Activated CD8-positive, alpha-beta memory T cell treated with anti-CD3 and anti-CD28 coated beads, Interleukin-2, amount 50 U/mL, for 4 hours (primary cell): ENCODE measurements at places on chromosomes 1 and 21.

- no peak for DNase-seq
Observed at GRCh38 chr1:184691719-184692324, 62.8 kb downstream of the EDEM3 start.

DNA sequence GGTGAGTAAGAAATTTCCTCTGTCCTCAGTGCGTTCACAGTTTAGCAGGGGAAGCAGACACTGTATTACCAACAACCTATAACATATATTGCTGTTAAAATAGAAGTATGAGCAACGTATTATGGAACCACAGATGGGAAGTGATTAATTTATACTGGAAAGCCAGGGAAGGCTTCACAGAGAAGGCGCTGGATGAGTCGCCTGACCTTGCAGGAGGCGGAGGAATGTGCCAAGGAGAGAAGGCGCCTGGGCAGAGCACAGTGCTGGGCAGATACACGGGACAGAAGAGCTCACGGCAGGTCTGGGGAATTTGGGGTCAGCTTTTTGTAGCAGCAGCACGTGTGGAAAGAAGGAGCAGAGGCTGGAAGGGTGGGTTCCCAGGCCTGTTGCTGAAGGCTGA lies 116.3 kb downstream of the DHRS3 start:
- DNase-seq: no peak

DNA sequence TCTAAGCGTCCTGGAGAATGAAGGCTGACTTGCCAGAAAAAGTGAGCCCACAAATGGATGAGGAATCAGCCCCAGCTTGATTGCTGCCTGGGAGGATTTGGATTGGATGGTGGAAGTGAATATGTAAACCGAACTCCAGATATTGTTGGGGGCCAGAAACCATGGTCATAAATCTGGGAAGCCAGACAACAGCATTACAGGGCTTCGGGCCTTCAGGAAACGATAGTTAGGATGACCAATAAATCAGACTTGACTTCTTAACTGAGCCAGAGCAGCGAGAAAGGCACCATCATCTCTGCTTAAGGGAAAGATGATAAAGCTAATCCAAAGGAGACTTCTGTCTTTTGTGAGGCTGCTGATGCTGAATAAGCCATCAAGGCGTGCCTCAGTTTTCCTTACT lies 26.6 kb downstream of the FAM78B start:
- DNase-seq: no peak

DNA sequence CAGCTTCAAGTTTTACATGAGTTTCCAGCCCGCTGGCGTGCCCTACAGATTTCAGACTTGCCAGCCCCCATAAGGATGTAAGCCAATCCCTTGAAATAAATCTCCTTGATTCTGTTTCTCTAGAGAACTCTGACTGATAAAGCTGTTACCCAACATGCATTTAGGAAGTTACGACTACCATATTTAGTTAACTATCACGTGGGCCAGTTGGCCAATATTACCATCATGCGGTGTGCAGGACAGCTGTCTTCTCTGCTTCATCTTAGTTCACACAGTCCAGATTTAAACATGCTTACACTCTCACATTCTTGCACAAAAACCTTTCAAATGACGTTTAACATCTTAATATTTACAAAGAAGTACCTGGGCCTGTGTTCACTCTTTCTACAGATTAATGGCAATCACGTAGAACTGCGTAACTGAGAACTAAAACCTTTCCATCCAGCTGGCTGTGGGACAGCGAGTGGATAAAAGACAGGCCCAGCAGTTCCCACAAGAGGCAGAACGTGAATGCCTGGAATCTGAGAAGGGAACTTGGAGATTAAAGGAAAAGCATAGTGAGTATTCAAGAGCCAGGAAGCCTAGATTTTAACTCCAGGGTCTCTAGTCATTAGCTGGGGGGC lies 20.8 kb downstream of the FAM177B start:
- no peak for DNase-seq

DNA sequence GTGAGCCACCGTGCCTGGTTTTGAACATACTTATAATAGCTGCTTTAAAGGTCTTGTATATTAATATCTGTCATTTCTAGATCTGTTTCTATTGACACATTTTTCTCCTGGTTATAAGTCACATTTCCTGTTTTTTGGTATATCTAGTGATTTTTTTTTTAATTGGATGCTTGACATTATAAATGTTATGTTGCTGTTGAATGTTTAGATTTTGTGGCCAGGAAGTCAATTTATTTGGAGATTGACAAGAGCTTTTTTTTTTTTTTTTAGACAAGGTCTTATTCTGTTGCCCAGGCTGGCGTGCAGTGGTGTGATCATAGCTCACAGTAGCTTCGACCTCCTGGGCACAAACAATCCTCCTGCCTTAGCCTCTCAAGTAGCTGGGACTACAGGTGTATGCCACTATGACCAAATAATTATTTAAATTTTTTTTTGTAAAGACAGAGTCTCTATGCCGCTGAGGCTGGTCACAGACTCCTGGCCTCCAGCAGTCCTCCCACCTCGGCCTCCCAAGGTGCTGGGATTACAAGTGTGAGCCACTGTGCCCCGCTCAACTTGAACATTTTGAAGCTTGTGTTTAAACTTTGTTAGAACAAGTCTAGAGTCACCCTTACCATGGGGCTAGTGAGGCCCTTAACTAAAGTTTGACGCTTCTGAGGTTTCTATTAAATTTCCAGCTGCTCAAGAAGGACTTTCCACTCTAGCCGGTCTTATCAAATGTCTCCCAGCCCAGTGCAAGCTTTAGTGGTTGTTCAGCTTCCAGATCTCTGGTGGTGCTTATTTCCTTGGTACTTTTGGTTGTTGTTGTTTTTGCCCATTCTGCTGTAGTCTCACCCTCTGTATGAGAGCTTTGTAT lies 8.6 kb upstream of the CHI3L2 start:
- DNase-seq: no peak

DNA sequence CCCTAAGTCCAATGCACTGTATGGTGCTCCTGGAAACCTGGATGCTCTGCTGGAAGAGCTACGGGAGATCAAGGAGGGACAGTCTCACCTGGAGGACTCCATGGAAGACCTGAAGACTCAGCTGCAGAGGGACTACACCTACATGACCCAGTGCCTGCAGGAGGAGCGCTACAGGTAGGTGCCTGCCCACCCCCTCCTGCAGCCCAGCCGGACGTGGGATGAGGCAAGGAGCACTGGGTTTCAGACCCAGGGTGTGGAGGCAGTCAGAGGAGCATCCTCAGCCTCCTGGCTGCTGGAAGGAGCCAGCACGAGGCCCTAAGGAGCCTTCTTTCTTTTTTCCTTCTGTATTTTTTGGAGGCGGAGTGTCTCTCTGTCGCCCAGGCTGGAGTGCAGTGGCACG lies 42.0 kb downstream of the TMCC2 start:
- DNase-seq: no peak

- no peak for DNase-seq
Observed at GRCh38 chr1:156676114-156676819, 940 bp downstream of the NES start.

GRCh38 chr1:48572646-48573258 lies 100.7 kb upstream of the SPATA6 start:
- no peak for DNase-seq

- DNase-seq: no peak
Observed at GRCh38 chr1:9892563-9893528, 17.2 kb downstream of the CTNNBIP1 start.

DNA sequence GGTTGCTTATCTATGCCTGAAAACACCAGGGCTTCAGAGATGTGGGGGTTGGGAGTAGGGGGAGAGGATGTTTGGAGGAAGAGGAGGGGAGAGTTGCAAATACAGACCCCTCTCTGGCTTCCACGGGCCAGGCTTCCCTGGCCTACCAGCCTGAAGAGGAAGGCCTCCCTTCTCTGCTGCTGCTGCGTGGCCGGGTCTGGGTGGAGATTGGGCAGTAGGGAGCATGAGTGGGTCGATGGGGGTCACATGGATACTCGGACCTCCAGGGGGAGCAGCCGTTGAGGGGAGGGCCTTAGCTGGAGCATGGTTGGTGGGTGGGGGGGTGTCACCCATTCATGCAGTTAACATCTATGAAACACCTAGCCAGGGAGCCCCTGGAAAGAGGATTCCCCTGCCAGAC lies 1.5 kb downstream of the RORC start:
- DNase-seq: no peak

GRCh38 chr1:180504186-180504585 lies 1.8 kb upstream of the ACBD6 start:
- DNase-seq: no peak

DNA sequence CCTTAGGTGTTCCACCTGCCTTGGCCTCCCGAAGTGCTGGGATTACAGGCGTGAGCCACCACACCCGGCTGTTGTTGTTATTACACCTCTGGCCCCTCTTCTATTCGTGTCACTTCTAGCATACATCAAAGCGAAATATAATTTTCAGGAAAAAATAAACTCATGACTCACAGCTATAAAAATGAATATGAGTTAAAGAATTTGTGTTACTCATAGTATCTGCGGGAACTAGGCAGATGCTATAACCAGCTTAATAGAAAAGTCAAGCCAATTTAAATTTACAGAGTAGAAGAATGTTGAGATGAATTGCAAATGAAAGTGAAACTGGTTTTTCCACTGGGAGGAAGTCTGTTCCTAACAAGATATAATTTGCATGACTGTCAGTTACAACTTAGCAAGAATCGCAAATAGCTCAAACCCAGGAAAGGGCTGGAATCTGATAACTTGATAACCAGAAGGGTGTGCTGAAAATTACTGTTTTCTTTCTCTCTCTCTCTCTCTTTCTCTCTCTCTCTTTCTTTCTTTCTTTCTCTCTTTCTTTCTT lies 11.2 kb downstream of the OR2W3 start:
- DNase-seq: no peak

DNA sequence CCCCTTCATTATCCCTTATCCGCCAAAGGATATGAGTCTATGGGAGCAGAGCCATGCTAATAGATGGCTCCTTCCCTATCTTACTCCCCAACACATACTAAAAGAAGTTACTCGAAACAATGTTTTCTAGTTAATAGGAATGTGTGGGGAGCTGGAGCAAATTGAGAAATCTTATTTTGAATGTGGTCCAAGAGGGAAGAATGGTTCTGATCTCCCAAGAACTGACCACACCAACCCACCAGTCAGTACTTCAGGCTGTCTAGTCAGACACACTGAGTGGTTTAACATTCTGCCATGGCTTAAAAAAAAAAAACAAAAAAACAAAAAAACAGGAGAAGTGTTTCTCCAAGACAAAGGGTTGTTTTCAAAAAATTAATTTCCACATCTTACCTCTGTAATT lies 31.5 kb upstream of the DNASE2B start:
- DNase-seq: no peak

DNA sequence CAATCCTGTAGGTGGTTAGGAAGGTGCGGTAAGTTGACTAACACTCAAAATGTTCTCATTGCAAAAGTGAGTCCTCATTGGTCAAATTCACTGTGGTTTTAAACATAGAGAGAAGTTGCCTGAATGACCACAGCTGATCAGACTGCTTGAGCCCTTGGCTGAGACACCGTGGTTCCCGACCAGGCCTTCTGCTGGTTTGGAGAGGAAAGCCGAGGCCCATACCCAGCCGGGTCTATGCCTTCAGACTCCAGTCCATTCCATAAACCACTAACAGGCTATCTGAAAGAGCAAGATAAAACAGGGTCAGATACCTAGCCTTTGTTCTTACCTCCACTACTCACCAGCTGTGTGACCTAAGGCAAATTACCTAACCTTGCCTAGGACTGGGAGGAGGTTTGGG lies 133.9 kb downstream of the LMX1A start:
- DNase-seq: no peak

DNA sequence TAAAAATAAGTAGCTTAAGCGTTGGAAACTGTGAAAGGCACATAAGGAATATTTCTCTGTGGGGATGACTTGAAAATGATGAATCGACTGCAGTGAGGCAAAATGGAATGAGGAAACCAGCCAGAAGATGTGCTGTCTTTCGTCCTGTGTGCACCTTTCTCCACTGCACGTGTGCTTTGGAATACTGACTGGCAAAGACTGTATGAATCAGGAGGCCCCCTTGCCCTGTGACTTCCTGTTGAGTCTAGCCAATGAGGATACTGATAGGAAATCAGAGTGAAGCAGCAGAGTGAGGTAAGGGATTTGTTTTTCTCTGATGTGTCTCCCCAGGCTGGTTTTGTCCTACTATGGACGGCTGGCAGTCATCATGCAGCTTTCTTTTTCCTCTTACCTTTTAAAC lies 118.2 kb upstream of the ADGRL4 start:
- no peak for DNase-seq

DNA sequence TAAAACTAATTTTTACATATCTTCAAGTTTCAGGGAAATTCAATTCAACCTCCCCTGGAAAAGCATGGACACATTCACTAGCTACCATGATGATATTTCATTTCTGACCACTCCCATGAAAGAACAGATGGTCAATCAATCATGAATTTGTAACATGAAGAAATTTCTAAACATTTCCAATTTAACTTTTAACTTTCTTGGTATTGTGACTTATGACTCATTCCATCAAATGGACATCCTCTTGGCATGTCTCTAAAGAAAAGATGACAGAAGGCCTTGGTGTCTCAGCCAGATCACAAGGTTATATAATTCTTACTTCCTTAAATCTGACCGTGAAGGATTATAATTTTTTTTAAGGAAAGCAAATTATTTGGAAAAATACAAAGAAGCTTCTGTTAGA lies 10.5 kb upstream of the MCOLN3 start:
- no peak for DNase-seq

- DNase-seq: no peak
Observed at GRCh38 chr1:55035904-55036303, 3.4 kb upstream of the PCSK9 start.

GRCh38 chr1:1358433-1359271 lies at the start of gene MXRA8:
TSS of gene MXRA8 (minus strand) at chr1:1358555. CDS start at chr1:1358504, 51 bp downstream.
- DNase-seq: peak; percentile 14

DNA sequence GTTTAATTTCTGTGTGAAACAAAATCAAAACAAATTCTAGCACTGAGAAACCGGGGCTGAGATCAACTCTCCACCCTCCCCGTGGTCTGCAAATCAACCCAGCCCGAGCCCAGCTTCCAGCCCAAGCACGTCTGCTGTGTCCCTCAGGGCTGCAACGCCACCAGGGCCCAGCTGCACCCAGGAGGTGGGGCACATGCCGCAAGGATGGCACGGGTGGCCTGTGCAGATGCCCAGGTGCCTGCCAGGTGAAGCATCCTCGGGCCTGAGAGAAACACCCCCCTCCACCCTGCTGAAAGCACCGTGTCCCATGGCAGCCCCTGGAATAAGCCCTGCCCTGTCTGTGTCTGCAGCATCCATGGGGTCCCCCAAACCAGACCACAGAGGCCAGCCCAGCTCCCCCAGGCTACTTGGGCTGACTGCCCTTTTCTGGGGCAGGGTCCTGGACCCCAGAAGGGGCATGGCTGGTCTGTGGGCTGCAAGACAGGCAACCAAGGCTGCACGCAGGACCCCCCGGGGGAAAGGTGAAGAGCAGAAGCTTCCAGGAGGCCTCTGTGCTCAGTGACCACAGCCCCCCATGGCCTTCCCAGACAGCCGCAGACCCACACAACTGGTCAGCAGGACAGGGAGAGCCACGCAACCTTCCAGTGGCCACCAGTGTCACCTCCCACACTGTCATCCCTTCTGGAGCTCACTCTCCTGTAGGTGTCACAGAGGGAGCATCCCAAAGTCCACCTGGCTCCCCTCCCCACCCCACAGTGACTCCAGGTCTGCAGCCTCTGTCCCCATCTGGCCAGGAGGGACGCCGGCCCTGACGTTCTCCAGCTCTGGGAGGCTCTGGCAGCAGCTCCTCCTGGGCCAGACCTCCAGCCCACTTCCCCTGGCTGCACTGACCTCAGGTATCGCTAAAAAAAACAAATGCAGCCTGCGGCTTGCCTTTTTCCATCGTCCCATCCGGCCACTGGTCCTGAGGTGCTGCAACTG lies 7.7 kb downstream of the WNT9A start:
- DNase-seq: peak; percentile 15
